Activated CD8-positive, alpha-beta T cell treated with anti-CD3 and anti-CD28 coated beads for 36 hours (primary cell): ENCODE measurements at places on chromosomes 7 and 10.
A peak's percentile ranks its signal among the peaks of the same experiment; 100 is the strongest.

GRCh38 chr7:49773936-49774458, 559 bp downstream of the VWC2 start:
- no peak for DNase-seq

- no peak for DNase-seq
These were observed 39.3 kb downstream of the SMURF1 start for GRCh38 chr7:99104631-99105030.

- peak; percentile 26 for DNase-seq
These were observed 748 bp downstream of the PHTF2 start for GRCh38 chr7:77799078-77799964.

GRCh38 chr7:22420973-22421635, 64.2 kb upstream of the RAPGEF5 start:
- DNase-seq = no peak

GRCh38 chr10:90197766-90198165, 496.4 kb downstream of the KIF20B start:
- DNase-seq = no peak

GRCh38 chr7:22582863-22583622, 83.1 kb upstream of the STEAP1B start:
- no peak for DNase-seq

- DNase-seq = no peak
These were observed 24.0 kb downstream of the WAPL start for GRCh38 chr10:86497621-86498020.

GRCh38 chr7:12701433-12701832, 14.0 kb downstream of the ARL4A start:
- no peak for DNase-seq

DNA sequence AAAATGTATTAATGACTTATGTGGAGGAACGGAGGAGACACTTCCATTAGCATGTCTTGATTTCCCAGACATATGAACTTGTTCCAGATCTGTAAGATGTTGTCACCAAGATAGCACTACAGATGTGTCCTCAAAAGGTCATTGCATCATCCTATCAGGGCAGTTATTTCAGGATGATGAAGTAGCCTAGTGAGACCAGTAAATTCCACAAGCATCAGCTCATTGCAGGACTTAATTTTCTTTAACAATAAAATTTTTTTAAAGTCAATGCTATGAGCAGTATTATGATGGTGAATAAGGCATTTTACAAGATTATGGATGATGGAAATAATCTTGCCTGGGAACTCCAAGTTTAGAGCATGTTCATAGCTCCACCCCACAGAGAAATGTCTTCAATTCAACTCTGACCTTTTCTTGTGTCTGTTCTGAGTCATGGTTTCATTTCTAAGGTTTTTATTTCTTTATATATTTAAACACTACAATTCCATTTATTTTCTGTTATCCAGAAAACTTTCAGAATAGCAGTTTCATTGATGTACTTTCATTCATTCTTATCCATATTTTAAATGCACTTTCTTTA, 1203.3 kb upstream of the CELF2 start:
- no peak for DNase-seq

DNA sequence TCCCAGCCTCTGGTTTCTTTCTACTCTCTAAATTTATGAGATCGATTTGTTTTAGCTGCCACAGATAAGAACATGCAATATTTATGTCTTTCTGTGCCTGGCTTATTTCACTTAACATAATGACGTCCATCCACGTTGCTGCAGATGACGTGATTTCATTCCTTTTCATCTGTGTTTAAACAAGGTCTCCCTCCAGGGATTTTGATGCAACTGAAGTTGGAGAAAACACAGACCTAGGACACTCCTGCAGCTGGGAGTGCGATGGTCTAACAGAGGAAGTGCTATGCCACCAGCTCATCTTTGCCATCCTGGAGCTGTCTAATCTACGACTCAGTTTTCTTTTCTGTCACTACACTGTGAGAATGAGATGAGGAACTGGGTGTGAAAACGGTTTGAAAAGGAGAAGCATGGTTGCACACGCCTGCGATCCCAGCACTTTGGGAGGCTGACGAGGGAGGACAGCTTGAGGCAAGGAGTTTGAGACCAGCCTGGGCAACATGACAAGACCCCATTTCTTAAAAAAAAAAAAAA, 1.5 kb upstream of the KCTD7 start:
- no peak for DNase-seq

GRCh38 chr10:132774902-132775863, 10.8 kb downstream of the NKX6-2 start:
- DNase-seq = no peak

DNA sequence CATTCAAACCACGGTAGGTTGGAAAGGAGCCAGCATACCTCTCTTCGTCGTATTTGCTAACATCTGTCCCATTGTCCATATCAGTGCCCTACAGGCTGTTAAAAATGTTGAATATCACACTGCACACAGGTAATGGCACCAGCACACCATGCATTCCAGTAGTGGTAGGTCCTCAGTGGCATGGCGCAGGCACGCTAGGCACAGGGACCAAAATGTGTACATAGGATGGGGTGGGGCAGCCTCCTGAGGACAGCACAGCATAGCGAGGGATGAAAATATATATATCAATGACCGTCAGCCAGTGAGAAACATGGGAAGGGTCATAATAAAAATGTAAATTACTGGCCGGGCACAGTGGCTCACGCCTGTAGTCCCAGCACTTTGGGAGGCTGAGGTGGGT, 99.9 kb upstream of the CTBP2 start:
- no peak for DNase-seq

GRCh38 chr10:96319754-96320474, 15.7 kb downstream of the DNTT start:
- DNase-seq = no peak

- peak; percentile 49 for DNase-seq
These were observed 17.2 kb upstream of the ATP6V0E2 start for GRCh38 chr7:149856583-149856982.

GRCh38 chr7:80642871-80643270, 4.4 kb downstream of the CD36 start:
- DNase-seq = no peak

- DNase-seq = no peak
These were observed 285.1 kb downstream of the CCSER2 start for GRCh38 chr10:84613336-84614021.

GRCh38 chr7:31493714-31494181, 20.1 kb upstream of the ITPRID1 start:
- no peak for DNase-seq

DNA sequence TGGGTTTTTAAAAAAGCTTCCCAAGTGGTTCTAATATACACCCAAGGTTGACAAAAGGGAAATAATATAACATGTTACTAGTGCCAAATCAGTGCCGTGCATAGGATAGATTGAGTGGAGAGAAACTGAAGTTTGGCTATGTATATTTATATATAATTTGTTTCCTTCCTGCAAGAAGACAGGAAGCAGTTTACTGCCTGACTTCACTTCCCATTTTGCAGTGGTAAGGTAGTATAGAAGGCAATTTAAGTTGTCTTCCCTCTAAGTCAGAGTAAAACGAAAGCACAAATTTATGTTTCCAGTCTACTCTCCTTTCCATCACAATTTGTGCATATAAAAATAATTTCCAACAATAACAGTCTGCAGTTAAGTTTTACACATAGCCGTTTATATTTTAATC, 3.4 kb upstream of the HYCC1 start:
- no peak for DNase-seq

DNA sequence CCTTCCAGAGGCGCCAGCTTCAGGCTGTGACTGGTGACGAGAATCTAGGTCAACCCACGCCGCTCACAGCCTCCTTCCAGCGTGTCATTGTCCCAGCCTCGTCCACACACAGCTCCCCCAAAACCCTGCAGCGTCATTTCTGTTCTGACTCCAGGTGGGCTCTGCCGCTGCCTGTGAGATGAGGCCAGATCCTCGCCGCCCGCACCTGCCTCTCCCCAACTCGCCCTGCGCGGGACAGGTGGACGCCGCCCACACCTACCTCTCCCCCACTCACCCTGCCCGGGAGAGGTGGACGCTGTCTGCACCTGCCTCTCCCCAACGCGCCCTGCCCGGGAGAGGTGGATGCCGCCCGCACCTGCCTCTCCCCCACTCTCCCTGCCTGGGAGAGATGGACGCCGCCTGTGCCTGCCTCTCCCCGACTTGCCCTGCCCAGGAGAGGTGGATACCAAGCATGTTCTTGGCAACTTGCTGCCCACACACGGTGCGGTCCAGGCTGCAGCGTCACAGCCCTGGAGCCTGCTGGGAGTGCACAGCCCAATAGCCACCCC, 32.0 kb upstream of the CFAP46 start:
- DNase-seq = no peak

GRCh38 chr7:70855373-70855772, 276.6 kb upstream of the GALNT17 start:
- DNase-seq = no peak

DNA sequence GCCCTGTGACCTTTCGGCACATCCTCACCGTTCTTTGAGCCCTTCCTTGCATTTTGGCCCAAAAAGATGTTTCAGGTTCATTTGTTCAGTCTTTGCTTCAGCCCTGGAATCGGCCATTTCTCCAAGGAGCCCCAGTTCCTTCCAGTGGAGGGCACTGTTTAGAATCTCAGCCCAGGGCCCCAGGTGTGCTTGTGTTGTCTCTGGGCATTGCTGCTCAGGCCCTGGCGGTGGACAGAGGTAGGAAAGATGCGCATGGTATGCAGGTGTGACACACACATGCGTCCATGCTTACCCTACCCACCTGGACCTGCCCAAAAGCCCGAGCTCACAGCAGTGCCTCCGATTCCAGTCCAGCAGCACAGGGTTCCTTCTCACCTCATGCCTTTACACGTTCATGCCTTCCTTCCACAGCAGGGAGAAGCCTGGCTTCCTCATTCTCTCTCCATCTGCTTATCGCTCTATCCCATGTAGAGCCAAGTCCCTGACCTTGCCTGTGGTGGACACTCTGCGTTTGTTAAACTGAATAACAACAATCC, 70.6 kb downstream of the LHPP start:
- DNase-seq = no peak

GRCh38 chr7:5795752-5796475, 14.5 kb upstream of the RNF216 start:
- no peak for DNase-seq

DNA sequence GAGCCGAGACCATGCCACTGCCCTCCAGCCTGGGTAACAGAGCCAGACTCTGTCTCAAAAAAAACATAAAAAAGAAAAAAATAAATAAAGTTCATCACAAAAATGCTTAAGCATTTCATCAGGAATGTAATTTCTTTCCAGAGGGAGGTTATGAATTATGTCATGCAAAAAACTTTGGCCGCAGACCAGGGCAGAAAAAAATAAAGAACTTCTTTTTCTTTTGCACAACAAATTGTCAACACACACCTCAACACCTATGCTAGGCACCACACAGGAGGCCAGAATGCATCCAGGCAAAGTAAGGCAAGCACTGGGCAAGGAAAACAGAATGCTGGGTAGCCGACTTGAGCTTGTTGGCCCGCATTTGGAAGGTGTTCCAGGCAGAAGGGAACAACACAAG, 3.9 kb downstream of the C10orf62 start:
- DNase-seq = no peak

GRCh38 chr10:102220612-102221011, 5.5 kb upstream of the ELOVL3 start:
- DNase-seq = no peak

- DNase-seq = no peak
These were observed 57.3 kb upstream of the CAMK2B start for GRCh38 chr7:44382459-44383265.

DNA sequence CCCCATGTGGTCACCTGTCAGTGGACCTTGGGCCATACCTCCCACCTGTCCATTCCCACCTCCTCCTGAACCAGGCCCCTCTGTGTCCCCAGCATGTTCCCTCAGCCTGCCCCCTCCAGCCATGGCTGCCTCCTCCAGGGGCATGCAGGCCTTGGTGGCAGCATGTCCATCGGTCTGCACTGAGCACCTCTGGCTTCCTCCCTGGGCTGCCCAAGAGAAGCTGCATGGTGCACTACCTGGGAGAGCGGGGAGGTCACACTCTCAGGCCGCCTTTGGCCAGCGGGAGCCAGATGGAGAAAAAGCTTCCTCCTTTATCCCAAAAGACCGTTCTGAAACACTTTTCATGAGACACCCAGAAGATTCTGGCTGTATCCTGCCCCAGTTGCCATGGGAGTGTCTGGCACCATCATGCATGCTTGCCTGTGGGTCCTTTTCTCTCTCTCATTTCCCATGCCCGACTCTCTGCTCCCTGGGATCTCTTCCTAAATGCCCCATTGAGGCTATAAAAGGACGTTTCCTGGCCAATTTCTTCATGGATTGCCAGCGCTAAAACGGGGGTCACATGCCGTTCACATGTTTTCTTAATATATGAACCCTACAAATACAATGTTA, 45.5 kb upstream of the MGMT start:
- no peak for DNase-seq

DNA sequence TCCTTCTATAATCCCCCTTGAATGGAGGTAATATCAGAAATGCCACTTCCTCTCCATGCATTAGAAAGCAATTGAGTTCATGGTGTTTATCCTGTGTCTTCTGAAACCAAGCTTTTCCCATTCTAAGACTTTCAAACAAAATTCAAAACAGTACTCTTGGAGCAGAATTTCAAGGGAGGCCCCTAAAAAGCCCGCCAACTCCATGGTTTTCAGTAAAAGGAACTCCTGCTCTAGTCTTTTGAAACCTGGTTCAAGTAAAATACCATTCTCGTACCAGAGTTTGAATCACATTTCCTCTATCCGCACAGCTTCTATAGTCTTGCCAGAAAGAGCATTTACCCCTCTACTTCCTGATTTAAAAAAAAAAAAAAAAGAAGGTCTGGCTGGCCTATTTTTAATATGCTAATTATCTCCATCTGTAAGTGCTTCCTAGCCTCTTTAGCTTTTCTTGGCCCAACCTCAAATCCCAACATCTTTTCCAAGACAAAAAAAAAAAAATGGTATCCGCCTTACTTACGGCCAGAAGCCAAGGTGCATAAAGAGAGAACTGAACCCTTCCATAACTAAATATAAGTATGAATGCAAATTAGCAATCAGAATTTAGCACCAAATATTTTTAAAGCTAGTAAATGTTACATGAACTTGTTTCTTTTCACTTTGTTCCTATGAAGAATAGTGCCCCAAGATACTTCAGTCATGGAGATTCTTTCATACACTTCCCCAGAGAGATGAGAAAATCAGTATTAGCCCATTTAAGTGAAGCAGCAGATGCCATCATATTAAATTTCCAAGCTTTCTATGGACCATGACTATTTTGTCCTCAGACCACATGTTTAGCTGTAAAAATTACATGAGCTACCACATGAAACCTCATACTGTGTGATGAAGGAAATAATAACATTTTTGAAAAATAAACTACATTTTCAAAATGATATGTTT, 199.9 kb upstream of the FAM3C start:
- DNase-seq = no peak

DNA sequence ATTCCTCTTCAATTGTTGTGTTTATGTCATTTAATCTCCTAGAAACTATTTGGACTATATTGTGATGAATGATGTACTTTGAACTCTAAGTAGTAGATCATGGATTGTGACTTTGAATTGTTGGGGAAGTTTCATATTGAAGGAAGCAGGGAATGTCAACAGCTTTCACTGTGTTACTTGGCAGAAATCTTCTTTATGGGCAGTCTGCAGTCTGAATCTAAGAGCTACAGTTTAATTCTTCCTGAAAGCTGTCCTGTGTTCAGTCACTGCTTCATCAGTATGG, 91.6 kb downstream of the PPP1R9A start:
- DNase-seq = no peak

GRCh38 chr7:81698965-81699364, 70.9 kb downstream of the HGF start:
- no peak for DNase-seq

GRCh38 chr7:157930926-157931466, 594.2 kb downstream of the DNAJB6 start:
- no peak for DNase-seq

GRCh38 chr10:113515601-113516000, 37.3 kb upstream of the HABP2 start:
- no peak for DNase-seq

- no peak for DNase-seq
These were observed 21.8 kb downstream of the AKR1E2 start for GRCh38 chr10:4847561-4848355.
